ENCODE measurements at places on chromosomes 7 and 10. TPM values are rescaled to one million over a fixed set of nuclear protein-coding genes. Genes with fewer than 3 reads are reported as not detected.

Gene CDC14C
- total RNA-seq, result not detected

GRCh38 chr10:26300001-26300400 is 83.4 kb downstream of the GAD2 start:
- no peak for DNase-seq

Gene ZC3HAV1
- 25.4 TPM for total RNA-seq

Gene CNOT4
- total RNA-seq, result 19.0 TPM

Gene NPY
- not detected for total RNA-seq

DNA sequence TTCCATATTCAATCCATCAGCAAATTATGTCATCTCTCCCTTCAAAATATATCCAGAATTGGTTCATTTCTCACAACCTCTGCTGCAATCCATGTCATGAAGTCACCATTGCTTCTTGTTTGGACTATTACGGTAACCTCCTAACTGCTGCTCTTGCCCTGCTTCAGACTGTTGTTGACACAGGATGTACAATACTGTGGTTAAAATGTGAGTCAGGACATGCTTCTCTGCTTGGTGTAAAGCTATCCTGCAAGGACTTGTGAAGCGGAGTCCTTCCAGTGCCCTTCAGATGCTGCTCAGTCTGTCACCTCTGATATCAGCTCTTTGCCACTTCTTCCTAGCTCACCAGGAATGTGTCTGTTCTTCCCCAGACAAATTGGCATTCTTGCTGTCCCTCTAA is 10.4 kb upstream of the NXPH1 start:
- DNase-seq, result no peak

DNA sequence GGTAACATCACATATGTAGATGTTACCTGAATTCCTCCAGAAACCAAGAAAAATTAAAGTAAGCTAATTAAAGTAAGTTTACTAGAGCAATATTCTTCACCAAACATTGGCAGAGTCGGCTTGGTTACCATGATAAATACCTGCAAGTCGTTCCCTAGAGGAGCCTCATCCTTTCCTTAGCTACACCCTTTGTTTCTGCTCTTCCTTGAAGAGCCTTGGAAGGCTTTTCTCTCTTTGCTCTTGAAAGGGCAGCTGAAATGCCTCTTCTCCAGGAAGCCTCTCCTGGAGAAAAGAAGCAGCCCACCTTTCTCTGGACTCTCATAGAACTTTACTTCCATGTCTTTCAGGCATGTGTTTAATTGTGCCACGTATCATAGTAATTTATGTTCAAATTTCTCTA is 34.9 kb upstream of the CALD1 start:
- DNase-seq, result no peak
